Renal cortex interstitium (tissue), 15 donors: ENCODE measurements at places on chromosomes 1 and 21. TPM values are rescaled to one million over a fixed set of nuclear protein-coding genes. Genes with fewer than 3 reads are reported as not detected.
A peak's percentile ranks its signal among the peaks of the same experiment; 100 is the strongest.

The APOBEC4 gene
- polyA plus RNA-seq = not detected

DNA sequence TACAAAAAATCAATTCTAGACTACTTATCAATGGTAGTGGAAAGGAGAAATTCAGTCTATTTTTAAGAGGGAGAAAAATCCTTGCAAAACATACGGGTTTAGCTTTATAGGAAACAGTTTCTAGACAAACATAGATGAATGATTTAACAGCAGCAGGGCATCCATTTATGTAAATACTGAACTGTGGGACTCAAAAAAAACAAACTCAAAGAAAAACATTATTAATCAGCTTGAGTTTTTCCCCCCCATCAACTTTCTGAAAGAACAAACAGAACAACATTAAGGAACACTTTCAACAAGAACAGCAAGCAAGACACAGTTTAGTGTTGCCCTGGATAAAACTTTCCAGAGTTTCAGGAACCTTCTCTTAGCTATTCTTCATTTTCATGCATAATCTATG, 147.3 kb upstream of the KCNK2 start:
- no peak for DNase-seq

DNA sequence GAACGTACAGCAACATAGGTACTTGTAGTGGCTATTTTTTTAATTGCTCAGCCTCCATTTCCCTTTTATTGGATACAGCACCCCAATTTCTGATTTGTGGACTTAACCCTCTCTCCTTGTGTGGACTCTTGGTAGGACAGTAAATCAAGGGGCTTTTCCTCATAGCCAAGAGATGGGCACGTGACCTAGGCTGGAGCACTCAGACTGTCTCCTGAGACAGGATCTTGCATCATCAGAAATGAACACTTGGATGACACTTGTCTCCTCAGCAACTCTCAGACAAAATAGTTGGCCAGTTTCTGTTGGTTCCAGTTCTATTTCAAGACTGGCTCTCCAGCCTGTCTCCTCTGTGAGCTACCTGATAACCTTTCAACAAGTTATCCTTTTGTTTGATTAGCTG, 112.9 kb upstream of the ZNF678 start:
- DNase-seq = no peak

DNA sequence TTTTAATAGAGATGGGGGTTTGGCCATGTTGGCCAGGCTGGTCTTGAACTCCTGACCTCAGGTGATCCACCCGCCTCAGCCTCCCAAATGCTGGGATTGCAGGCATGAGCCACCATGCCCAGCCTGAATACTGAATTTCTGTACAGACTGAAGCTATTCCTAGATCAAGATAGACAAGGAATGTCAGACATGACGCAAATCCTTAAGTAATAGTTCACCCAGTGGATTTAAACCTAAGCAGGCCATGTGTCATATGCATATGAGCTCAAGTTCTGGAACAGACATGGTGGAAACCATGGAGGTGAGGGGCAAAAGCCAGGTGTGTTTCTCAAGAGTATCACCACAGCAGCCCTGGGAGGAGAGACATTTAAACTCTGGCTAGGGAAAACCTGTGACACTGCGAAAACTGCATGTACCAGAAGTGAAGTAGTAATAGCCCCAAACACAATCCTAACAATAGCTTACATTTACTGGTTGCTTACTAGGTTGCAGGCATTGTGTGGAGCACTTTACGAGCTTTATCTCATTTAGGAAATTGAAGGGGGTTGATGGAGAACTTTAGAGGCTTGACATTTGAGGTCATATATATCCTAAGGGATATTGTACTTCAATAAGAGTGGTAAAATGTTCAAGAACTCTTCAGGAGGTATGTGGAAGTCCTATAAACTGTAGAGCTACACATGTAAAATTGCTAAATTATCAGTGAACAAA, 31.7 kb upstream of the MAN1A2 start:
- DNase-seq = no peak

The SEMA6C gene
- 29.8 TPM for polyA plus RNA-seq

GRCh38 chr1:235767795-235768194, 98.9 kb downstream of the LYST start:
- no peak for DNase-seq

DNA sequence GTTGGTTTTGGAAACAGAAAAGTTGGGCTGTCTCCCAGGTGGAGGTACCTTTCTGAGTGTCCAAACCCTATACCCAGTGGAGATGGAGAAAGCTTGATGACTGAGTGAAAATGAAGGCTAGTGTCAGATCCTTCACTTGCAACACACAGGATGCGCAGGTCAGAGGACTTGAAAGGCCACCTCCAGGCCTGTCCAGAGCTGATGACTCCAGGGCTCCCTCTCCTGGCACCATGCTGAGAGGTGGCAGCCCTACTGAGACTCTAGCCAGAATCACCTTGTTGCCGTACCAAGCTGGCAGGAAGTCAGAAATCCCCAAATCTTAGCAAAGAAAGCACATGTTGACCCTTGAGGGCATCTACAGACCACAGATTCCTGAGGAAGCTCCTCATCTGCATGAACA, 16.4 kb downstream of the KNCN start:
- DNase-seq = no peak

GRCh38 chr1:35851132-35851869, 31.7 kb upstream of the AGO1 start:
- DNase-seq = peak; percentile 67

DNA sequence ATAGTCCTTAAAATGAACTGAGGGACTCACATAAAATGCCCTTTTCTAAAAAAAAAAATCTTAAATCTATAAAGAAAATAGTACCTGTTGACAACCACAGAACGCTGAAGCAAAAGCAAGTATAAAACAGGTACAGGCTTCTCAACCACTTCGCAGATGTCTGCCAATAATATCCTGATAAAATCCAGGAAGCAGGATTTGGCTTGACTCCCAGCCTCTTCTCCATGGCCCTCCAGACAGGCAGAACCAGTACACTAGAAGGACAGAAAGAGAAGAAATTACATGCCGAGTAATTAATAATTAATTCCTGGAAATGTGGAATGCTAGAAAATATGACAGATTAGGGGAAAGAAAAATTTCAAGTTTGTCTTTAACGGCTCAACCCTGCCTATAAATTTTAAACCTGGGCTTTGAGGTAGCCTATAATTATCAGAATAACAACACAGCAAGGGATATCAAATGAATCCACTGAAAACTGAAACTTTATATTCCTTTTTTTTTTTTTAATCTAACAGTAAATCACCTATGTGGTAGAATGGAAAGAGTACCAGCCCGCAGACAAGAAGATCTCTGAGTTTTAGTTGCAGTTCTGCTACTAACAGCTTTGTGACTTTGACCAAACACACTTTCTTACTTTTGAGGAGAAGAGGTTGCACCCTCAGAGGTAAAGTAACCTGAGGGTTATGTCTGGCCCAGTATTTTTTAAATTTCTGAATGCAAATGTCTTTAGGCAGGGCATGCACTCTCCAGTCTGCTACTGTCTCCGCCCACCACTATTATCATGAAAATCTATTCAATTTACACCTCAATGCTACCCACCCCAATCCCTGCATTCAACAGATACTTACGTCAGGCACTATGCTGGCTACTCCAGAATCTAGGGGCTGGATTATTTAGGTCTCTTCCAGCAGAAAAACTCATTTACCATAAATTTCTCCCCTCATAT, 2.7 kb downstream of the KIAA0319L start:
- no peak for DNase-seq

- no peak for DNase-seq
Observed at GRCh38 chr1:231420299-231420958, 1.7 kb downstream of the EGLN1 start.

The OR2G6 gene
- polyA plus RNA-seq = 0.11 TPM

DNA sequence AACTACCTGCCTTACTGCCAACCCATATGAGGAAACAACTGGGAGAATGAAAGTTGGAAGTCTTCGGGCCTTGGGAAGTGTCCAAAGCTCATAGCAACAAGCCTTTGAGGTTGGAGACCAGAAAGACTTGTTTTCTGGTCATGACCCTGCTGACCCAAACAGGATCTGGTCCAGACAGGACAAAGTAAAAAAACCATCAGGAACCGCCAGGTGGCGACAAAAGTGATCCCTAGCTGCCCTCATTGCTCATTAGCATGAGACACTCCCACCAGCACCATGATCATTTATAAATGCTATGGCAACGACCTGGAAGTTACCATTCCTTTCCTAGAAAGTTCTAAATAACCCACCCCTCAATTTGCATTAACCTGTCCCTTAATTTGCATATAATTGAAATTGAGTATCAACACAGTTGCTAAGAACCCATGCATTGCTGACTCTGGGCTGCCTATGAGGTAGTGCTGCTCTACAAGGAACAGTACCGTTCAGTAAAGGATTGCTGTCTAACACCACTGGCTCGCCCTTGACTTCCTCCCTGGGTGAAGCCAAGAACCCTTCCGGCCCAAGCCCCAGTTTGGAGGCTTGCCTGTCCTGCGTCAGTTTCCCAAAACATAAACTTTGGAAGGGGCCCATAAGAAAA, 89.0 kb downstream of the URB2 start:
- DNase-seq = no peak

The TMOD4 gene
- polyA plus RNA-seq = 2.0 TPM

GRCh38 chr1:54355931-54356679, 50.1 kb downstream of the SSBP3 start:
- DNase-seq = no peak

- DNase-seq = no peak
Observed at GRCh38 chr1:237084341-237085077, 42.5 kb downstream of the RYR2 start.

The SLC9C2 gene
- 0.25 TPM for polyA plus RNA-seq

DNA sequence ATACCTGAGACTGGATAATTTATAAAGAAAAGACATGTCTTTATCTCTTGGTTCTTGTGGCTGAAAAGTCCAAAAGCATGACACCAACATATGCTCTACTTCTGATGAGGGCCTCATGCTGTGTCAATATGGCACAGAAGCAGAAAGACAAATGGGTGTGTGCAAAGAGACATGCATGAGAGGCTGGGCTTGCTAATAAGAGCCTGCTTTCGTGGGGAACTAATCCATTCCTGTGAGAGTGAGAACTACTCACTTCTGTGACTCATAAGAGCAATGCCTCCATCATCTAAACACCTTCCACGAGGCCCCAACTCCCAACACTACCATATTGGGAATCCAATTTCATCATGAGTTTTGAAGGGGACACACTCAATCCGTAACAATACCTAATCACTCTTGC, 340.0 kb upstream of the DUSP10 start:
- DNase-seq = no peak

The LGR6 gene
- polyA plus RNA-seq = 1.5 TPM

GRCh38 chr1:222275001-222275728, 272.7 kb downstream of the HHIPL2 start:
- no peak for DNase-seq

DNA sequence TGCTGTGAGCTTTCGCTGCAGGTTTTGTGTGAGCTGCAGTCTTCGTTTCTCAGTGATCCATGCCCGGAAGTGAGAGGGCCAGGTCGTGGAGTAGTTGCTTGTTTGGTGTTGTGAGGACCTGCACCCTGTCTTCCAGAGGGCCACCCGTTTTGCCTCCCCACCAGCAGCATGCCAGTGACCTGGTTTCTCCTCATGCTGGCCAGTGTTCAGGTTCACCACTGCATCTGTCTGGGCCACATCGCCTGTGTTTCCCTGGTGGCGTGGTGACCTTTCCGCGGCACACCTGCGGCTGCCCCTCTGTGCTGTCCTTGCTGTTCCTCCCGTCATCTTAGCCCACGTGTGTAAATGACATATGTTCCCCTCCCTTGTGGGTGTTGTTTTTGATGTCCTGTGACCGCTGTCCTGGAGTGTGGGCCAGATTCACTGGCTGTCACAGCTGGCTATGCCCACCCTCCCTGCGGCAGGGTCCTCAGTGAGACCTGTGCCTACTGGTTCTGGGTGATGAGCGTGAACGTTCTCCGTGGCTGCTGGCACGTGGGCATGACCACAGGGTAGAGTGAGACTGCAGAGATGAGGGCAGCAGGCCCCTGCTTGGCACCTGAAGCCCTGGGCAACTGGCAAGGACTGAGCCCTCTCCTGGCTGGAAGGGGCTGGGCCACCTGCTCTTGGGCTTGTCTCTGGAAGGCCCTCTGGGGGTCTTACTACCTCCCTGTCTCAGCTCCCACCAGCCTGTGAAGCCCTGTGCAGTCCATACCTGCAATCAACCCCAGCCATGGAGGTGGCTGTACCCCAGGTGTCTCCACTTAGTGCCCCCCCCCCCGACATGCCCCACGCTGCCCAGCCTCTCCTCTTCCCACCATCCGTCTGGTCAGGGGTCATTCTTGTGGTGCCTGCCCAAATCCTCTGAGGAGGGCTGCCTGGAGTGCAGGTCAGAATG, 7.3 kb downstream of the IBA57 start:
- no peak for DNase-seq

GRCh38 chr1:18530587-18531502, 50.1 kb downstream of the KLHDC7A start:
- no peak for DNase-seq

The LCE2B gene
- not detected for polyA plus RNA-seq
